ENCODE measurements at places on chromosomes 16 and 17.
A peak's percentile ranks its signal among the peaks of the same experiment; 100 is the strongest.

- DNase-seq, result no peak
Measured at GRCh38 chr17:38879878-38880665, 10.2 kb downstream of the LASP1 start.

DNA sequence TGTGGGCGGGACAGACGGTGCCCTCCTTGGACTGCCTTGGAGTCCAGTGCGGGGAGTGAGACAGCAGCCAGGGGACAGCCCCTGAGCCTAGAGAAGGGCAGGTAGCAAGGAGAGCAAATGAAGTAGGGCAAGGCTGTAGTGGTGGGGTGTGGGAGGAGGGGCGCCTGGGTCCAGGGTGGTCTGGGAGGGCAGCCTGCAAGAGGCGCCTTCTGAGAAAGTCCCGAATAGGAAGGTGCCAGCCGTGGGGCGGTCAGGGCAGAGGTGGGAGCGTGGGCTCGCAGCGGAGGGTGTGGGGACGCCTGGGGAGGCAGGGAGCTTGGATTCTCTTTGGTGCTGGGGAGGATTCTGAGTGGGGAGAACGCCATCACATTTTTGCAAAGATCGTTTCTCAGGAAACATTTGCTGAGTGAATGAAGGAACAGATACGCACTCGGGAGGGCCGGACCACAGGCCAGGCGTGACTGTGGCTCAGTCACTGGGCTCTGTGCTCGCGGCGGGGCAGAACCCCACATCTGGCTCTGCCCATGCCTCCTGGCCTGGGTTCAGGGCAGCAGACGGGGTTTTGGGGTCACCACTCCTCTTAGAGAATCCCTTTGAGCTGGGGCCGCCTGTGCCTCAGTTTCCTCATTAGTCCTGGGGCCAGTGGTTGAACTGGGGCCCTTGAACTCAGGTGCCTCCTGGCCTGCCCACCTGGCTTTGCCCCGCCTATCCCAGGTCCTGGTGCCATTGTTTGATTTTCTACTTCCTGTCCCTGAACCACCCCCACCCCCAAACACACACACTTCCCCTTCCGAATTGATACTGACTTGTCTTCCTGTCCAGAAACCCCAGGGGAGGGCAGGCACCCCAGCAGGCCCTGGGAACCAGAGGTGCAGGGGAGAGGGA is 4.2 kb downstream of the SNN start:
- no peak for DNase-seq

- no peak for DNase-seq
Measured at GRCh38 chr16:22255335-22255734, 41.9 kb upstream of the POLR3E start.

DNA sequence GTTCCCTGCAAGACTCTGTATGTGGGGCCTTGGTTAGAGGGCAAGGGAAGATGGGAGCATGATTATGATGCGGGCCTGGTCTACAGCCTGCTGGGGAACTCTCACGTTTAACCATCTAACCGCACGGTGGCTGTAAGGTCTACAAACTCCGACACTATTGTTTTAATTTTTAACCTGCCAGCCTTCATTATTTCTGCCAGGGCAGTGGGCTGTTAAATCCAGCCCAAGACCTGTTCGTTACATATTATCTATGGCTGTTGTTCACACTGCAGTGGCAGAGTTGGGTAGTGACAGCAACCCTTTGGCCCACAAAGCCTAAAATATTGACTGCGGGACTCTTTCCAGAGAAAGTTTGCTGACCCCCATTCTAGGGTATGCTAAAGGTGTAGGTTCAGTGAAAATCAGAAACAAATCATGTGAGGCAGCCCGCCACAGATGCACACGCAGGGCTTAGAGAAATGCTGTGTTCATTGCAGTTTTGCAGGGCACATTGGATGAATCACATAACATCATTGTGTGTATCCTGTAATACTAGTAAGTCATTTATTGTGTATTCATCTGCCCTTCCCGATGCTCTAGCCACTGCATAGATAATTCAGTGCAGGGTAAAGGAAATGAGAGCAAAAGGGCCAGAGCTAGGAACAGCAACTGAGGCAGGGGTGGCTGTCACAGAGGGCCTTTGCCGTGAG is 14.3 kb downstream of the SNX29 start:
- DNase-seq, result no peak

- DNase-seq, result peak; percentile 63
Measured at GRCh38 chr17:19386051-19386929, 700 bp downstream of the MFAP4 start.

DNA sequence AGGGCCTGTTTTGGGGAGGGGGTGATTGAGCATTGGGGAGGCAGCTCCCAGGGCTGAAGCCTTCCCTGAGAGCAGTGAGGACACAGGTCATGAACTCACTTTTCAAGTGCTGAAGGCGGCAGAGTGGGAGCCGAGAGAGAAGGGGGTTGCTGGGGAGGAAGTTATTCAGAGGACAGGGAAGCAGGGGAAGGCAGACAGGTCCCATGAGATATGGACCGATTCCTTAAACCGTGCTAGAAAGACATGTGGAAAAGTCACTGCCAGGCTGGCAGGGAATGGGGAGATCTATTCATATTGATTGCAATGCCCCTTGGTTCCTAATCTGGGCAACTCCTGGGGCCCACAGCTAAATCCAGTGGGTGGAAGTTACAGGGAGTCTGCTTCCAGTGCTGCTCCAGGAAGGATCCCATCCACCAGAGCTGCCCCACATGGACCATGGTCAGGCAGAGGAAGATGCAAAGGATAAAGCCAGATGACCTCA is 1.1 kb downstream of the CCL4 start:
- DNase-seq, result no peak

GRCh38 chr16:12611916-12612597 is 191.6 kb downstream of the CPPED1 start:
- no peak for DNase-seq

- DNase-seq, result peak; percentile 84
Measured at GRCh38 chr16:84501077-84501735, 3.3 kb downstream of the MEAK7 start.

DNA sequence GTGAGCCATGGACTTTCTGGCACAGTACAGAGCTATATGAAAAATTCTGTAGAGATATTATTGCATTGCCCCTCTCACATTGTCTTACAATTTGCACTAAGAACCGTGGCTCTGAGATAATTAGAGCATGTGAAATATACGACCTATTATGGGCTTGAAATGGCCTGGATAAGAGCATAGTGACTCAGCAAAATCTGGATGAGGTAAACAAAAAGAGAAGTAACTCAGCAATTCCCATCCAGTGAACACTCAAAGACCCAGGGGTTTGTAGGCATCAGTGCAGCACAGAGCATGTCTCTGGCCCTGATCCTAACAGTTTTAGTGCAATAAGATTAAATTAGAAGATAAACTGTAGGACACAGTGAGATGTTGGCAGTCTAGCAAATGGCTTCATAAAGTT is 317.2 kb upstream of the MYOCD start:
- DNase-seq, result no peak

DNA sequence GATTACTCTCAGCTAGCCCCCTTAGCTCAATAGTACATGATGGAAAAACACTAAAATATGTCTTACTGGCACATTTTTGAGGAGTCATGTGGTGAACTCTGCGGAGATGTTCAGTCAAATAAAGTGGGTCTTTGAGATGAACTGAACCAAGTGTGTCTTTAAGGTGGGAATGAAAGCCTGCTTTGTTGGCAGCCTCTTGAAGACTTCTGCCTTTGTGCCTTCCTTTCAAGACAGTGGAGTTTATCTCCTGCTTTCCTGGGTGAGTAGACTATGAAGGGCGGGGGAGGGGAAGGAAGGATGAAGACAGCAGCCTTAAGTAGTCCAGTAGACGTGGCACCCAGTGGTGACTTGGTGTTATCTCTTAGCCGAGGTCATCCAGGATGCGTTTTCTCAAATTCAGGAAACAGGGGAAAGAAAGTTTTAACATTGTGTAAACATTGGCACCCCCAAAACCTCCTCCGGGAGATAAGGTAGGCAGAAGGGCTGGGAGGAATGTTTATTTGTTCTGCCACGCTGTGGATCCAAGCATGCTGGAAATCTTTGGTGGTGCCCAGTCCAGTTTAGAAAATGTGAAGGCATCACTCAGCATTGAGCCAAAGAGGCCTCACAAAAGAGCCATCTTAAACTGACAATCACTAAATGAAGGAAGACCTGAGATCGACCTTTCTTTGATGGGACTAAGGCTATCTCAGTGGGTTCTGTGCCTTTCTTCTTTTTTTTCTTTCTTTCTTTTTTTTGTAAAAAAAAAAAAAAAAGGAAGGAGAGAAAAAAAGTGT is 220.6 kb downstream of the FTO start:
- no peak for DNase-seq

DNA sequence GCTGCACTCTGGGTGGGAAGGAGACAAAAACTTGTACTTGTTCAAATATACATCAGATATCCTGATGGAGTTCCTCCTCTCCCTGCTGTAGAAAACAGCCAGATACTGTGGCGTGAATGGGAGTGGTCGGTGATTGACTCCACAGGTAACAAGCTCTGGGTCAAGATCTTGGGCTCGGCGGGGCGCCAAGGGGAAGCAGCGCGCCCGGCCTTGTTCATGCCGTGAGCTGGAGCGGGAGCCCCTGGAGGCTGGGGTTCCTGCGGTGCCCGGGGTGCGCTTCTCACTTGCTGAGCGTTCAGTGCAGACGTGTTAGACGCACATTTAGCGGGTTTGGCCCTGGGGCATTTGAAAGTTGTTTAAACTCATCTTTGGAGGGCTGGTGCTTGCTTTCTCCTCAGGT is 44.4 kb downstream of the BANP start:
- DNase-seq, result no peak

DNA sequence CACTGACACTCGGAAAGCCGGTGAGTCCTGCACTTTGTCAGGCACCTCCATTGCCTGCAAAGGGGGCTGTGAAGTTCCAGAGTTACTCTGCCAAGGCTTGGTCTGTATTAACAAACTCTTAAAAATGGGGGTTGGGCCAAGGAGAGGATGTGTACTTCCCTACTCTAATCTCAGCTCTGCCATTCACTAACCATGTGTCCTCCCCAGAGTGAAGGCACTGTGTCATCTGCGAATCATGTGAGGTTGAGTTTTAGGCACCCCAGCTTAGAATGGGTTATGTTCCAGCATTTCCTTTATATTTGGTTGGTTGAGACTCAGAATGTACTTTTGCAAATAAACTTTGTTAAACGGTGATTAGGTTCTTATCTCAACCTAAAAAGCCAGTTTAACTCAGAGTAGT is 24.9 kb downstream of the ERCC4 start:
- DNase-seq, result no peak

GRCh38 chr17:80799538-80800480 is 191.8 kb upstream of the CHMP6 start:
- no peak for DNase-seq

- DNase-seq, result no peak
Measured at GRCh38 chr16:74713325-74713724, 12.7 kb upstream of the MLKL start.

DNA sequence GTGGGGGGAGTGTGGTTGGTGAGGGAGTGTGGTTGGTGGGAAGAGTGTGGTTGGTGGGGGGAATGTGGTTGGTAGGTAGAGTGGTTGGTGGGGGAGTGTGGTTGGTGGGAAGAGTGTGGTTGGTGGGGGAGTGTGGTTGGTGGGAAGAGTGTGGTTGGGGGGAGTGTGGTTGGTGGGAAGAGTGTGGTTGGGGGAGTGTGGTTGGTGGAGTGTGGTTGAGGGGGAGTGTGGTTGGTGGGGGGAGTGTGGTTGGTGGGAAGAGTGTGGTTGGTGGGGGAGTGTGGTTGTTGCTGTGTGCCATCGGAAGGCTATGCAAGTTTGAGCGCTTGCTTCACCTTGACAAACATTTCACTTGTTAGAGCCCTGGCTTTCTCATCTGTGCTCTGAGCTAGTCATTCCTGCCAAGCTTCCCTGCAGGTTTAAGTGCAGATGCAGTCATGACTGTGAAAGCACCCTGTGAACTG is 20.1 kb downstream of the MINK1 start:
- DNase-seq, result peak; percentile 64

DNA sequence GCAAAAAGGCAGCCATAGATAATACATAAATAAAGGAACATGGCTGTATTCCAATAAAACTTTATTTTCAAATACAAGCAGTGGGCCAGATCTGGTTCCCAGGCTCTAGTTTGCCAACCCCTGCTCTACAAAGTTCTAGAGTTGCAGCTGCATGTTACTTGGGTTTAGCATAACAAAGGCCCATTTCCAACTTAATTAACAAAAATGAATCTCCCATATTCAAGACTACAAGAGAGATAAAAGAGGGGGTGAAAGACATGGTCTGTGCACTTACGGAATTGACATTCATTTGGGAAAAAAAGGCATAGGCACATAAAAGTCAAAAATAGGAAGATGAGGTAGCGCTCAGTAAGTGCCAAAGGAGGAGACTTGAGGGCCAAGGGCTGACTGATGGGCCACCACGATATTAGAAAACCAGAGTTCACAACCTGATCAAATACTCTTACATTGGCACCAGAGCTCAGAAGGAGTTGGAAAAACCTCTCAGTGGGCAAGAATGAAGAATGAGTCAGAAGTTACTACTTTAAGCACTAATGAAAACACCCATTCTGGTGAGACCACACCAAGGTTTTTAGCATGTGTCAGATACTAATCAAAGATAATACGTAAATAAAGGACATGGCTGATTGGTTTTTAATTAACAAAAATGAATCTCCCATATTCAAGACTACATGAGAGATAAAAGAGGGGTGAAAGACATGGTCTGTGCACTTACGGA is 164.0 kb downstream of the VPS53 start:
- DNase-seq, result no peak

GRCh38 chr17:62601471-62601870 is 26.0 kb upstream of the MRC2 start:
- DNase-seq, result no peak

DNA sequence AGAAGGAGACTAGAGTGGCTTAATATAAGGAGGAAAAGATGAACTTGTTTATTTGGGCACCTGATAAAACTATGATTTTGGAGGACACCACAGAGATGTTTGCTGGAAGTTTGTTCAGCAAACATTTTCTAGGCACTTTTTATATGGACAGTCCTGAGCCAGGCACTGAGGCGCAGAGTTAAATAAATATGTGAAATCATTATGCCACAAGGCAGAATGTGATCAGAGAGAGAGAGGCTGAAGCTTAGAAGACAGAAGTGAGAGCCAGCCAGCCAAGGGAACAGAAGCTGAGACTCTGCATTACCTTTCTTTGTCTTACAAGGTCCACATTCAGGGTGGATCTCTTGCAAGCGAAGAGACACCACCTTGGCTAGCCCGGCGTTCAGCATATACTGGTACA is 21.4 kb downstream of the GTF3C1 start:
- no peak for DNase-seq

DNA sequence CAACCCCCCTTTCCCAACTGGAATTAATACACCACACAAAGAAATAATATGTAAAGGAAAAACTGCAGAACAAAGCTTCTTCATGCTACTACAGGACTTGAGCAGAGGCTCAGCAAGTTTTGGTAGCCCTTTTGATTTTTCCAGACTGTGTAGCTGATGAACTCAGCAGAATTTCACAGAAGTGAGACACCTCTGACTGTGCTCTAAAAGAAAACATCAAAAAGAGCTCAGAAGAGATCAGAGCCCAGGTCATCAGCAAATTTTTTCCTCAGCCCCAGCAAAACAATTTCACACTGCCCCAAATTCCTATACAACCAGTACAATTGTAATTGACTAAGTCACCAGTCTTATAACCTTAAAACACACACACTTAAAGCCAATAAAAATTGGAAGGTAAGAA is 38.0 kb downstream of the TTC19 start:
- DNase-seq, result no peak

- no peak for DNase-seq
Measured at GRCh38 chr17:57881143-57881542, 31.3 kb upstream of the MRPS23 start.

GRCh38 chr17:12983991-12984884 is 33.6 kb downstream of the ELAC2 start:
- no peak for DNase-seq

Data from epithelial cell of prostate (primary cell).